Uterus (tissue), 4 donors: ENCODE measurements at places on chromosomes 3 and 15.

DNA sequence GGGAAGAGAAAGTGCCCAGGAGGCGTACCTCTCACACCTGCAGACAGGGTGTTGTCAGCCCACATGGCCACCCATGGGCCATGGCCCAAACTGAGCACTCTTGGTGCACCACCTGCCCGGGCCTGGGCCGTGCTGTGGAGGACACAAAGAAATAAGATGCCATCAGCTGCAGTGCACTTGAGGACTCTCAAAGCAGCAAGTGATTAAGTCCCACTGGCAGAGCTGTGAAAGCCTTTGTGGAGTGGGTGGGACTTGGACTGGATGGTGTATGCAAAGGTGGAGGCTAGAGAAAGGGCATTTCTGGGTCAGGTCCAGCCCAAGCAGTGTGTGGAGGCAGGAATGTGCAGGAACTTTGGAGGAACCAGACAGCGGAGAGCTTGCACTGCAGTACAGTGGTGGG lies 122.3 kb downstream of the MEGF11 start:
- no peak for DNase-seq

- no peak for DNase-seq
Observed at GRCh38 chr3:168138421-168138820, 42.7 kb upstream of the GOLIM4 start.

- DNase-seq: no peak
Observed at GRCh38 chr3:42742688-42743087, 30.4 kb downstream of the CCDC13 start.

DNA sequence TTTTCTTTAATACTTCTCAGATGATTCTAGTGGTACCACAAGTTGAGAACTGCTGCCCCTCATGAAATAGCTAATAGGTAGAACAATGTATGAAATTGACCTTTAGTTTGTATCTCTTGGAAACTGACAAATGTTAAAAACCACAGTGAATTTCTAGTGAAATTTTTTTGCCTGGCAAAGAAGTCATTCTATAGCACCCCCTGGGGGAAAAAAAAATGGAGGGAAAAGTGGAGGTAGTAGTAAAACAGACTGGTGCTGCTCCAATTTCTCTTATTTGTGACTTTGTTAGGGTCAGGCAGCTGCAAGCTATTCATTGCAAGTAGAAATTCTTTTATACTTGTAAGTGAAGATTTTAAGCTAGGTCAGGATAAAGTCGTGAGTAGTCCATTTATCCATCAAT lies 605.0 kb downstream of the NLGN1 start:
- DNase-seq: no peak

DNA sequence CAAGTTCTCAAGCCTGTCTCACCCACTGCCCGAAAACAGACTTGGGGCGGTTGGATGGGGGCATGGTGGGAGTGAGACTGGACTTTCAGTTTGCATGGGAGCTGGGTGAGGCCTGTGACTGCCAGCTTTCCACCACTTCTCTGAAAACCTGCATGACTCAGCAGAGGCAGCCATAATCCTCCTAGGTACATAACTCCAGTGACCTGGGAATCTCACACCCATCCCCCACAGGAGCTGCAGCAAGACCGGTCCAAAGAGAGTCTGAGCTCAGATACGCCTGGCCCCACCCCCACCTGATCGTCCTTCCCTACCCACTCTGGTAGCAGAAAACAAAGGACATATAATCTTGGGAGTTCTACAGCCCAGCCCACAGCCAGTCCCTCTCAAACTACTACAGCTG lies 107.2 kb downstream of the NSMCE3 start:
- no peak for DNase-seq

DNA sequence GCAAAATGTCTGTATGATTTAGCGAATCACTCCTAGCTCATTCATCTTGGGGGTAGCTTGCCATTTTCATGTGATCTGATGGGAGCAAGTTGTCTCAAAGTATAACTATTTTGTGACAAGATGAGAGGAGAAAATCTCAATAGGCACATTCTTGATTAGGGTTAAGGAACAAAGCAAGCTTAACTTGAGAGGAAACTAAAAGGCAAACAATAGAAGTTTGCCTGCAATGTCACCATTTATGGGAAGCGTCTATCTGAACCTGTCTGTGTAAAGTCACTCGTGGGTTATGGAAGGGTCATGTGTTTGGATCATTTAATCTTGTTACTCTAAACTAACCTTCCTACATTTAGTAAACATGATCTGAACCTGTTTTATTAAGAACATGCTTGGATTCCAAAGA lies 232.5 kb downstream of the CDIN1 start:
- DNase-seq: no peak

DNA sequence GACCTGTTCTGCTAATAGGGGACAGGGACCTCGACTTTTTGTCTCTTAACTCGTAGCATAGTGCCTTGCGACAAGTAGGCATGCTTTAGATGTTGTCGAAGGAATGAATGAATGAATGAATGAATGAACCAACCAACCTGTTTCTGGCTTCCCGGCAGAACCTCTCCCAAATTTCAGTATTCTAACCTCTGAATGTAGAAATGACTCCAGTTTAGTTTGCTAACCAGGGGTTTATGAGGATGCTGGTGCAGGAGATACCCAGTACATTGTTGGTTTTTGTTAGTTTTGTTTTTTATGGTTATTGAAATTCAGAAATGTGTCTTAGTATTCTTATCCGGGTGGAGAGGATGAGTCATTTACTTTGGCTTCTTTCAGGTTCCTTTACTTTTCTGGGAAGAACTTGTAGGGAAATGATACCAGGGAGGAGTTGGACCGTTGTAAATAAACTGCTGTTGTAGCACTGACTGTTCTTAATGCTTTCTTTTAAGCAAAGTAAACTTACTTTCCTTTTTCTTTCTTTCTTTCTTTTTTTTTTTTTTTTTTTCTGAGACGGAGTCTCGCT lies 29.6 kb upstream of the EHHADH start:
- DNase-seq: no peak

DNA sequence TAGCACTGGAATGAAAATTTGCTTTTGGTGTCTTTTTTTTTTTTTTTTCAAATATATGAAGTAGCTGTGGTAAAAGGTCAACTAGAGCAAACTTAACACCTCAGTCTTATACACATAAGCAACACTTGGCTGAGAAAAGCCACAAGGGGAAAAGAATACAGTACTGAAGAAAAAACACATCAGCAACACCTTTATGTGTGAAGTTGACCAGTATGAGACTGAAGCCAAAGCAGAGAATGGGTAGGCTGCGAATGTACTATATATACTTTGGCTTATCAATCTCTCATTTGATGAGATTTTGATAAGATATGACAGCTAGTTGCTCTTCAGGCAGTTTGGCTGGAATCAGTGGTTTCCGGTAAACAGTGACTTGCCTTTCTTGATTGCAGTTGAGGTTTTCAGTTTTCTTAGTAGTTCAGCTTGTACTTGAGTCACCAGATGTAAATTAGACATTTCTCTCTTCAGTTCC lies 22.0 kb upstream of the ZCWPW2 start:
- no peak for DNase-seq

DNA sequence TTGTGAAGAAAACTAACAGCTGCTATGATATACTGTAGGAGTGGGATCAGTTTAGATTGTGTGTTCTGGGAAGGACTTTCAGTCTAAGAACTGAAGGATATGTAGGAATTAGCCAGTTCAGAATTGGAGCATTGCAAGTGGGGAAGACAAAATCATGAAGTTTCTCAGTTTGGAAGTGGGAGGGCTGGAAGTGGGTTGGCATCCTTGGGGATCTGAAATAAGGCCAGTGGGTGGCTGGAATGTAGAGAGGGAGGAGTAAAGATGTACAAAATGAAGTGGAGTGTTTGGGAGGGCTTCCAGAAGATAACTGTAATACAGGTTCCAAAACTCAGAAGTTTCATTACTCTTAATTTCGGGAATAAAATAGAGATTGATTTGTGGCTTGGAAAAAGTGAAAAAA lies 17.2 kb downstream of the SEC22A start:
- DNase-seq: no peak

DNA sequence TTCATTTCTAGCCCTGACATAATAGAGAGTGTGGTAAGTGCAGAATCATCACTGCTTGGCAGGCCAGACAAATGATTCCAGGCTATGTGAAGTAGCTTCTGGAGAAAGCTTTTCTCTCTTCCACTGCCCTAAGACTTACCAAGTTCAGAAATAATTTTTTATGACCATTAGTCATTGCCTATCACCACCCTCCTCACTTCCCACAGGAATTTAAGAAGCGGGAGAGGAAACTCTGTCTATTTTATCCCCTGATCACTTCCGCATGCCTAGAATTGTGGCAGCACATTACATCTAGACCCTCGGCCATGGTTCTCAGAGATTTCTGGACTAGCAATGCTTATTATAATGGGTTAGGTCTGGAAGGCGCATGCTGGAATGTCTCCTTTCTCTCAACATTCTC lies 397.8 kb upstream of the NR2F2 start:
- no peak for DNase-seq

DNA sequence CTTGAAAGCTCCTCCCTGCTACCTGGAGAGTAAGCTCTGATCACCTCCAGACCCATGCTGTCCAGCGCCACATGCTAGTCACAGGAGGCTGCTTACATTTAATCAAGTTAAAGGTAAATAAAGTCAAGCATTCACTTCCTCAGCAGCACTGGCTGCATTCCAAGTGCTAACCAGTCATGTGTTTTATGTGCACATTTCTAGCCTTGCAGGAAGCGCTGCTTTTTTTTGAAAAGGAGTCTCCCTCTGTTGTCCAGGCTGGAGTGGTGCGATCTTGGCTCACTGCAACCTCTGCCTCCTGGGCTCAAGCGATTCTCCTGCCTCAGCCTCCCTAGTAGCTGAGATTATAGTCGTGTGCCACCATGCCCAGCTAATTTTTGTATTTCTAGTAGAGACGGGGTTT lies 279.2 kb downstream of the GABRG3 start:
- DNase-seq: no peak

DNA sequence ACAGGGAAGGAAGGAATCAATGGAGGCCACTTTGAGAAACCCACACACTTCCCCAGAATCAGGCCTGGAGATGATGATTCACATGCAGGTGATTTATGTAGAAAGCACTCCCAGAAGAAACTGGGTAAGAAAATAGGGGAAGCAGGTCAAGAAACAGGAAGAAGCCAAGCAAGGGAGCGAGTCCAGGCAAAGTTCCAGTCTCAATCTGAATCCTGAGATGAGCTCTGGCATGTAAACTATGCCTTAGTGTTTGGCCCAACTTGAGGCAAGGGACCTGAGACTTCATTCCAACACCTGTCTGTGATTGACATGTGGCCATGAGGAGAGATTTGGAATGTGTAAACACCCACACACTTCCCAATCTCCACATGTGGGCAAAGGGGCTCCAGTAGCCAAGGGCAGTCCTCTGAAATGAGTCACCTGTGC lies 61.6 kb upstream of the CTNNB1 start:
- no peak for DNase-seq

- no peak for DNase-seq
Observed at GRCh38 chr3:100403362-100404249, 2.3 kb downstream of the LNP1 start.

GRCh38 chr3:140455521-140456214 lies 222.2 kb upstream of the TRIM42 start:
- DNase-seq: no peak

DNA sequence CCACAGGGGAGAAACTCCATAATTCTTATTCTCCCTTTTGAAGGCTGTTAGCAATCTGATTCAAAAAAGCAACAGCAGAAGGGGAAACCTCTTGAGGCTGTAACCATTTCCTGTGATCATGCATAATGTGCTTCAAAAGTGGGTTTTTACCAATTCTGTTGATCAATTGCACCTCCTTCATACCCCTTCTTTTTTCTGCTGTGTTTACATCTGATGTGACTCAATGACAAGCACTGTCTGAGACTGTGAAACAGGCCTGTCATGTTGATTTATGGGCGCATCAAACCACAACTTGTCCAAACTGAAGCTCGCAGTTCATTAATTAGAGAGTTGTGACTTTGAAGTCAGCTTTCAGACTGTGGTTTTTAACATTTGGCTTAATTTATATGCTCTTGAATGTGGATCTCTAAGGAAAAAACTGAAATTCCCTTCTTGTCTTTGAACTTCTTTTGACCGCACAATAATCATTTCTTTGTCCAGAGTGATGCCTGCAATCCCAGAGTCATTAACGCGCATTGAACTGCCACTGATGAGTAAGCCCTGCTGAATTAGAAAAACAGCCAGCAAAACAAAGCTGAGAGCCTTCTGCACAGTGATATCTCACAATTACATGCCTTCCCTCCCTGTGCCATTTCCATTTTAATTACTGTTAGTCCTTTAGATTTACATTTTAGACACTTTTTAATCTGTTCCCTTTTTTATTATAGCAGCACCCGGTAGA lies 532.8 kb downstream of the FOXP1 start:
- DNase-seq: no peak

GRCh38 chr3:117192888-117193287 lies 483.3 kb downstream of the TUSC7 start:
- DNase-seq: no peak

- no peak for DNase-seq
Observed at GRCh38 chr3:113086560-113087461, 96.0 kb downstream of the GTPBP8 start.

- DNase-seq: no peak
Observed at GRCh38 chr3:66998904-66999235, 763 bp downstream of the KBTBD8 start.

- no peak for DNase-seq
Observed at GRCh38 chr3:150264561-150265279, 143.4 kb upstream of the TSC22D2 start.

GRCh38 chr3:44860117-44860516 lies 1.6 kb upstream of the TMEM42 start:
- no peak for DNase-seq

DNA sequence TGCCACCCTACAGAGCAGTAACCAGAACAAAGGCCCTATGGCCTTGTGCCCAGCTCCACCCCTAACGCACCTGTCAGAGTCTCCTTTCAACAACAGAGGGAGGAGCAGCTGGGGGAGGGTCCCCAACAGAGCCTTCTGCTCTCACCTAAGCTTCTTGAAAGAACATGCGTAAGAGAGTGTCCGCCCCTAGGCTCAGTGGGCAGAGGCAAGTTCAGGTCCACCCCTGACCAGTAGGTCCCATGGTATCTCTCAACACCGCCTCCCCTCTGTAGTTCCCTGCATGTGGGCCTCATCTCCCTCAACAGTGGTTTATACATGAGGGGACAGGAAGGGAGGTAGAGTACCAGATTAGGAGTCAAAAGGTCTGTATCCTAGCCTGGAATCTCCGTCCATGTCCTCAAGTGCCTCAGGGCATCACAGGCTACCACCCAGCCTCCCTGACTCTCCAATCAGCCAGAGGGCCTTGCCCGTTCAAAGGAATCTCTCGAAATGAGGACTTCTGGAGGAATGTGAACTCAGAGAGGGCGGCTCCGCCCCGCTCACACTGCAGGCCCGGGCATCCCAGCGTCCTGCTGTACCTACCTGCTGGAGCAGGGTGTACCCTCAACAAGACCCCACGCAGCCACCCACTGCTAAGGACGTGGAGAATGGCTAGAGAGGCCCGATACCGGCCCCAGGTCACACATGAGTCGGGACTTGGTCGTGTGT lies 680 bp downstream of the POC1A start:
- no peak for DNase-seq
